Karpas-422 (cell line): ENCODE measurements at places on chromosomes 11 and 22. TPM values are rescaled to one million over a fixed set of nuclear protein-coding genes. Genes with fewer than 3 reads are reported as not detected.

DNA sequence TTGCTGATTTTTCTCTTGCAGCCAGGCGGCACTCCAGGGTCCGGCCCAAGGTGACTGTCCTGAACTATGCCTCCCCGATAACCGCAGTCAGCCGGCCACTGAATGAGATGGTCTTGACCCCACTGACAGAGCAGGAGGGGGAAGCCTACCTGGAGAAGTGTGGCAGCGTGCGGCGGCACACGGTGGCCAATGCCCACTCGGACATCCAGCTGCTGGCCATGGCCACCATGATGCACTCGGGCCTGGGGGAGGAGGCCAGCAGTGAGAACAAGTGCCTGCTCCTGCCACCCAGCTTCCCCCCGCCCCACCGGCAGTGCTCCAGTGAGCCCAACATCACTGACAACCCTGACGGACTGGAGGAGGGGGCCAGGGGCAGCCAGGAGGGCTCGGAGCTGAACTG lies 47.8 kb downstream of the TRAF6 start:
- no peaks in the 10 kb centered on the region for H3K4me1 ChIP-seq
- no peaks in the 10 kb centered on the region for H3K36me3 ChIP-seq
- no peaks in the 10 kb centered on the region for H3K27me3 ChIP-seq
- DNase-seq: no peak
- H3K27ac ChIP-seq: no peak overlapping the region

DNA sequence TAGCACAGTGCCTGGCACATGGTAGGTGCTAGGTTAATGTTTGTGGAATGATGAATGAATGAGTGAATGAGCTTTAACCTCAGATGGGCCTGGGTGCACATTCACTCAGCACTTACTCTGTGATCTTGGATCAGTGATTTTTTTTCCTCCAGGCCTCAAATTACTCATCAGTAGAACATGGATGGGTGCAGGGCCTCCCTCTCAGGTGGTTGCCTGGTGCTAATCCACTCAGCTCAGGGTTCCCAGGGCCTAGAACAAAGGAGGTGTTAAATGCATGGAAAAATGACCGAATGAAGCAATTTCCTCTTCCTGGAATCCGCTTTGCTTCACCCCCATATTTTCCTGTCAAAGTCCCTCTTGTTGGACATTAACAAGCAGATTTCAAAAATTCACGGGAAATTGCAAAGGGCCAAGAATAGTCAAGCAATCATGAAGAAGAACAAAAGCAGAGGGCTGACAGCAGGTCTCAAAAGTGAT lies 93.5 kb downstream of the MYEOV start:
- H3K4me1 ChIP-seq: peaks cover 9% of the 10 kb centered on the region
- no peak overlapping the region for H3K27ac ChIP-seq
- no peaks in the 10 kb centered on the region for H3K27me3 ChIP-seq
- no peaks in the 10 kb centered on the region for H3K36me3 ChIP-seq
- DNase-seq: no peak
- no peak overlapping the region for H3K4me3 ChIP-seq

DNA sequence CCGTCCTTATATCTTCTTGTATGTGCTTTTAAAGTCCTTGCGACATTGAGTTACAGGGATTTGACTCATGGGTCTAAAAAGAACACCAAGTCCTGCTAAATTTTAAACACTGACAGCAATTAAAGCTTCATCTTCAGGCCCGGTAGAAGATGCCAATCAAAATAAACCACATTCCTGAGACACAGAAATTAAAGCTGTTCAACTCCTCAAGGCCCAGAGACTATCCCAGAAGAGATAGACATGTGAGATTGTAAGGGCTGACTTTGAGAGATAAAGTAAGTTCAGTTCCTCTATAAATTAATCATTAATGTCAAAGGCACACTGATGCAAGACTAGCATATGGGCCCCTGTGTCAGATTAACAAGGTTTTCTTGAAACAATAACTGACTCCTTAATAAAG lies 49.8 kb downstream of the OSBPL5 start:
- H3K36me3 ChIP-seq: no peaks in the 10 kb centered on the region
- DNase-seq: no peak
- H3K4me3 ChIP-seq: no peak overlapping the region

- H3K27me3 ChIP-seq: no peaks in the 10 kb centered on the region
- H3K36me3 ChIP-seq: no peaks in the 10 kb centered on the region
- peaks cover 11% of the 10 kb centered on the region for H3K4me1 ChIP-seq
- H3K27ac ChIP-seq: no peak within 1 kb of the TSS
- peak within 1 kb of the TSS; percentile 78 for H3K4me3 ChIP-seq
Observed at GRCh38 chr22:37019309-37020191, at the start of the genes MPST and TST. MPST (plus strand) TSS chr22:37019742; CDS start chr22:37019837, 95 bp downstream. TST (minus strand) TSS chr22:37019447; CDS start chr22:37018732, 715 bp downstream.

DNA sequence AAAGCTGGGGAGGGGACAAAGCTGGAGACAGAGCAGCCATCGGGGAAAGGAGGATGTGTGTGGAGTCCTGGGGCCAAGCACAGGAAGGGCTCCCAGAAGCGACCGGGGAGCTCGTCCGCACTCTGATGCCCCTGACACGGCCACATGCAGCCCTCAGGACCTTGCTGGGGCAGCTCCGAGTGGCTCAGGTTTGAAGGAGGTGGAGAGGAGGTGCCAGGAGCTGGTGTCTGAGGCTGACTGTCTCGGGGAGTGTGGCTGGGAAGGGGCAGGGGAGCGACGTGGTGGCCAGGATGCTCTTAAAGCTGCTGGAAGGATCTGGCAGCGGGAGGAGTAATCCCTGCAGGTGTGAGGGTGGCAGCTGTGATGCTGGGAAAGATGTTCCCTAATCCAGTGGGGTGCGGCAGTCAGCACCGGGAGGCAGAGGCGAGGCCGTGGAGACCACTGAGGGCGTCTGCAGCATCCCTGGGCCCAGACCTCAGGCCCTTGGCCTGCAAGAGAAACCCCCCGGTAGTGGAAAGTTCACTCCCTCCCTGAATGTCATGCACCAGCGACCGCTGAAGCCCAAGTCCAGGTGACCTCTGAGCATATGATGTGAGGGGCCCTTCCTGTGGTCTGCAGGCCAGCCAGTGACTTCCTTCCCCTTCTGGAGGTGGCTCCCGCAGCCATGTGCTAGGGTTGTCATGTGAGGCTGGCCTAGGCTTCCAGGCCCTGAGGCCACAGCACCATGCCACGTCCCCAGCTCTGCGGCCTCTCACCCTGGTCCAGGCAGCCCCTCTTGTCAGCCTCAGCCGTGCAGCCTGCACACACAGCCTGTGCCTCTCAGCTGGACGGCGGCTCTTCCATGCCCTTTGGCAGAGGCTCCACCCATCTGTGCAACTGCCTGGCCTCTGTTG lies 17.2 kb upstream of the CTSD start:
- H3K27me3 ChIP-seq: no peaks in the 10 kb centered on the region
- H3K36me3 ChIP-seq: no peaks in the 10 kb centered on the region
- no peak overlapping the region for H3K27ac ChIP-seq

ANO9 gene
- 1.4 and 2.2 TPM in 2 replicates for total RNA-seq

DNA sequence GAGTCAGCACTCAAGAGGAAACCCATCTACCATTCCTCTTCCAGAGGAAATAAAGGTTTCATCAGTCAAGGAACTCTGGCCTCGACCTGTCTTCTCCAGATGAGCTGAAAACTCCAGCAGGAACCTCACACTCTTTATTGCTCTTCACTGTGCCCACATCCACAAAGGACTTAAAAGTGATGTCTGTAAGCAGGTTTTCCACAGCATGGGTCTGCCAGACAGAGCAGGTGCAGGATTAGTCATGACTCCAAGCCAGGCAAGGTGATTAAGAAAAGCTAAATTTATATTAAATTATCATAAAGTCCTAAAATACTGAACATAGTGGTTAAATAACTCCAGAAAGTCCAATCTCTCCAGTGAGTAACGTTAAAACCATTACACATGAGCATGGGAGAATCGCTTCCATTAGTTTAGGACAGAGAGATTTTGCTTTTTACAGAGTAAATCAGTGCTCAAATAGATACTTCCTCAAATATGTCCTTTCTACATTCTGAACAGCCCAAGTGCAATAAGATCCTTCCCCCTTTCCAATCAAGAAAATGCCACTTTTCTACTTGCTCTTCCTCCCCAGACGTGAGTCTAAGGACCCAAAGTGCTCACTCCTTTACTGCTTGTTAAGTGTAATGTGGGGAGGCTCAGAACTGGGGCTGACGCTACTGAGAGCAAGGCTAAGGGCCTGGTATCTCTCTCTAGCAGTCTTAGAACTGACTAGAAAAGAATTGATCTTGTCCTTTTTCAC lies 10.7 kb upstream of the CKAP5 start:
- no peak overlapping the region for H3K27ac ChIP-seq
- peaks cover 6% of the 10 kb centered on the region for H3K4me1 ChIP-seq
- no peaks in the 10 kb centered on the region for H3K27me3 ChIP-seq

FAM180B gene
- not detected in 2 replicates for total RNA-seq

BTBD10 gene
- total RNA-seq: 34.1 and 58.0 TPM in 2 replicates

PDE2A gene
- total RNA-seq: 1.8 and 10.4 TPM in 2 replicates

DNA sequence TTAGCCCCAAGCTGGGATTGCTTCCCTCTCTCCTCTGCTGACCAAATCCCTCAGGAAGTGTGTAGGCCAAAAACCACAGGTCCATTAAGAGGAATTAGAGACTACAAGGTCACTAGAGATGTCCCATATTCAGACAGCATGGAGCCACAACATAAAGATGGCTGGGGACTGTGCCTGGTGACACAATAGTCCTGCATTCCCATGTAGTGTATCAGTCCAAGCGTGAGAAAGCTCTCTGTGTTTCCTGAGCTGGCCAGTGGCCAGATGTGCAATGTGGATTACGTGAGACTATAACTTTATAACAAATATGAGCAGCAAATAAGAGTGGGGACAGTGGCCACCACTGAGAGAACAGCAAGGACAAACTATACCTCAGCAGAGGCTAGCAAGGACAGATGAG lies 7.6 kb upstream of the MS4A10 start:
- H3K4me3 ChIP-seq: no peak overlapping the region
- no peak overlapping the region for H3K27ac ChIP-seq
- DNase-seq: no peak
- H3K27me3 ChIP-seq: 0 out of 2 replicates have a peak, but pooled peaks cover 5% of the 10 kb centered on the region

USH1C gene
- not detected in 2 replicates for total RNA-seq

OLFML1 gene
- total RNA-seq: not detected in 2 replicates

KCNA4 gene
- total RNA-seq: not detected in 2 replicates

GRCh38 chr22:47610764-47611163 lies 848.3 kb downstream of the TBC1D22A start:
- H3K36me3 ChIP-seq: no peaks in the 10 kb centered on the region
- H3K27ac ChIP-seq: no peak overlapping the region
- DNase-seq: no peak

DNA sequence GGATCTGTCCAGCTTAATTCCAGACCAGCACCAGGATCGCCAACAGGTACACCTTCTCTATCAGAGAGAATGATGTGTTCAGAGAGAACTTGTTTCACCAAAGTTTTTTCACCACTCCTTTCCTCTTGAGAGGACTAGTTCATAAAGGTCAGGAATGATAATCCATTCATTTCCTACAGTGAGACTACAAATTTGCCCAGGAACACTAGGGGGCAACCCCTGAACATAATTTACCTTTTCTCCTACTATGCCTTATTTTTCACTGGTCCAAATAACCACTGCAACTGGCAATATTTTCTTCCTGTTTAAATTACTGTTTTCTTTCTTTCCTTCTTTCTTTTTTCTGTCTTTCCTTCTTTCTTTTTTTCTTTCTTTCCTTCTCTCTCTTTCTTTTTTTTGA lies 22.5 kb downstream of the CAVIN3 start:
- DNase-seq: peak; percentile 42
- no peaks in the 10 kb centered on the region for H3K27me3 ChIP-seq
- no peaks in the 10 kb centered on the region for H3K36me3 ChIP-seq
- no peaks in the 10 kb centered on the region for H3K4me1 ChIP-seq
- H3K27ac ChIP-seq: no peak overlapping the region
- no peak overlapping the region for H3K4me3 ChIP-seq

DEAF1 gene
- 35.9 and 57.3 TPM in 2 replicates for total RNA-seq

TUB gene
- total RNA-seq: not detected in 2 replicates

DNA sequence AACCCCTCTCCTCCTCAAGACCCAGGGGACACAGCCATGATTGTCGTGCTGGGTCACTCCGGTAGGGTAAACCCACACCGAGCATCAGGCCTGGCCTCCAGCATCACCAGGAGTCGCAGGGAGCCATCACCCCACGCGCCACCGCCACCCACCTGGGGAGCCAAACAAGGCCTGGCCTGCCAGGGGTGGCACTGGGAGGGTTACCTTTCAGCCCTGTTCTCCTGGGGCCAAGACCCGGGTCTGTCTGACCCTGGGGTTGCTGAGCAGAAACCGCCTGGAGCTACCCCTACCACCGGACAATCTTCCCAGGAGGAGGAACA lies 39.3 kb upstream of the NNMT start:
- H3K36me3 ChIP-seq: no peaks in the 10 kb centered on the region
- no peak overlapping the region for H3K4me3 ChIP-seq
- H3K27ac ChIP-seq: no peak overlapping the region
- no peaks in the 10 kb centered on the region for H3K27me3 ChIP-seq
- H3K4me1 ChIP-seq: peaks cover 7% of the 10 kb centered on the region

DNA sequence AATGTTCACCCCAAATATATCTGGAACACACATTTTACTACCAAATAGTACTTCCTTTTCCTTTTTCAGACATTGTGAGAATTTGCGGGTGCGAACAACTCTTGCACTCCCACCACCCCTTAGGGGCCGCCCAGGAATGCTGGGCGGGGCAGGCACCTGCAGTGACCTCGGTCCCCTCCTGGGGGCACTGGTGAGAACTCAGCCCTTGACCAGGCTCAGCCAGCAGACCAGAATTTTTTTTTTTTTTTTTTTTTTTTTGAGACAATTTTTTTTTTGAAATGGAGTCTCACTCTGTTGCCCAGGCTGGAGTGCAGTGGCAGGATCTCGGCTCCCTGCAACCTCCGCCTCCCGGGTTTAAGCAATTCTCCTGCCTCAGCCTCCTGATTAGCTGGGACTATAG lies 75.8 kb downstream of the ARHGAP8 start:
- no peak overlapping the region for H3K4me3 ChIP-seq
- H3K4me1 ChIP-seq: peaks cover 4% of the 10 kb centered on the region
- DNase-seq: peak; percentile 78
- H3K36me3 ChIP-seq: no peaks in the 10 kb centered on the region
- H3K27me3 ChIP-seq: no peaks in the 10 kb centered on the region
- H3K27ac ChIP-seq: no peak overlapping the region

GRCh38 chr11:91295591-91295990 lies 929.0 kb upstream of the FAT3 start:
- no peaks in the 10 kb centered on the region for H3K27me3 ChIP-seq
- DNase-seq: no peak
- H3K27ac ChIP-seq: no peak overlapping the region
- H3K4me3 ChIP-seq: no peak overlapping the region
- H3K4me1 ChIP-seq: peaks cover 4% of the 10 kb centered on the region; the same call in 1 of the 2 replicates
- H3K36me3 ChIP-seq: no peaks in the 10 kb centered on the region

DNA sequence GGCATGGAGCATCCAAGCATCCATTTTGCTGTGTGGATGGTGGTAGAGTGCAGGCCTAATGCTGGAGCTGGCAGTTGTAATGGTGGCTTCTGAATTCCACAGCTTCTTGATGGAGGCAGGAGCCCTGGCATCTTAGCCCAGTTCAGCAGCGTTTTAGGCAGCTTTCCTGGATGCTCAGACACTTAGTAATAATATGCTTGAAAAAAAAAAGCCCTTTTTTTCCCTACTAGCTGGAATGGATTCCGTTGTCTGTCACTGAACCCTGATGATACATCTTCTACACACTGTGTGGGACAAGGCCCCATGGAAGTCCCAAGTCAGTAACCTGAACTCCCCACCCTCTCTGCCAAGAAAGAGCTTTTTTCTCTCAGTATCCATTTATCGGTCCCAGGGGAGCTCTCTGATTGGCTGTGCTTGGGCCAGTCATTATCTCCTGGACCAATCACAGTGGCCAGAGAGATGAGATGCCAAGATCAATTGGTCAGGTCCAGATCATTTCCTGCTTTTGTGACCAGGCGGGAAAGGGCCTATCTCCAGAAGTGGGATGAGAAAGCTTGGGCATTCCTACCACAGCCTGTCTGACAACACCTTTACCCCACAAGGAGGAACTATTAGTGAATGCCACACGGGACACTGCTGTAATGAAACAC lies 34.2 kb downstream of the MCM5 start:
- H3K27me3 ChIP-seq: no peaks in the 10 kb centered on the region
- peak; percentile 70 for DNase-seq
- peaks cover 43% of the 10 kb centered on the region for H3K36me3 ChIP-seq

RTN4RL2 gene
- 0.07 TPM in 1 of 2 replicates, not detected in the other for total RNA-seq
